Adrenal gland (tissue), 19 donors: ENCODE measurements at places on chromosomes 1 and 21. TPM values are rescaled to one million over a fixed set of nuclear protein-coding genes. Genes with fewer than 3 reads are reported as not detected.

The ZZZ3 gene
- total RNA-seq, result 32.3 TPM

The SLAMF6 gene
- total RNA-seq, result 1.0 TPM

The OLIG2 gene
- total RNA-seq, result not detected

- no peak for DNase-seq
Observed at GRCh38 chr1:66729523-66729922, 22.7 kb upstream of the DYNLT5 start.

GRCh38 chr1:12132078-12132477, 34.7 kb upstream of the TNFRSF1B start:
- DNase-seq, result no peak

DNA sequence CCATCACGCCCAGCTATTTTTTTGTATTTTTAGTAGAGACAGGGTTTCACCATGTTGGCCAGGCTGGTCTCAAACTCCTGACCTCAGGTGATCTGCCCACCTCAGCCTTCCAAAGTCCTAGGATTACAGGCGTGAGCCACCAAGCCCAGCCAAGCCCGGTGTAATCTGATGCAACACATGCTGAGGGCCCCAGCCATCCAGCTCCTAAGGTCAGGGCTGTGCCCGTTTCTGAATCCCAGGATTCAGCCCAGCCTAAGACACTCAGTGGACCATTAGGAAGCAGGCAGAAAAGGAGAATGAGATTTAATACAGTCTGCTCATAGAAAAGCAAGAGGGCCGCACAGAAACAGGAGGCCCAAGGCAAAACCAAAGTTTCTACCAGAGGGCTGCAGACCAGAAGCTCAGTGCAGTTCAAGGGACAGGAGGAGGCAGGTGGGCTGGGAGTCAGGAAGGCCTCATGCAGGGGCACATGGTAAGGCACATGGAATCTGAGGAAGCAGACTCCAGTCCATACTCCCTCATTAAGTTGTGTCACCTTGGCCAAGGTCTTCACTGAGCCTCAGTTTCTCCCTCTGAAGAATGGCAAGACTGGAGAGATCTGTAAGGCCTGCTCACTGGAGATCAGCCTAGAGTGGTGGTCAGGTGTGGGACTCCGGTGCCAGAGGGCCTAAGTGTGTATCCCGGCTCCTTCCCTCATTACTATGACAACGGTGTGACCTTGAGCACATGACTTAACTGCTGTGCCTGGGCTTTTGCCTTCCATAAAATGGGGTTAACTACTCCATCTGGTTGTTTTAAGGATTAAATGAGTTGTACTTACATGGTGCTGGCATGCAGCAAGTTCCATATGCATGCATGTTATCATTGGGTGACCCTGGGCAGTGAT, 2.4 kb upstream of the ADAM15 start:
- no peak for DNase-seq

DNA sequence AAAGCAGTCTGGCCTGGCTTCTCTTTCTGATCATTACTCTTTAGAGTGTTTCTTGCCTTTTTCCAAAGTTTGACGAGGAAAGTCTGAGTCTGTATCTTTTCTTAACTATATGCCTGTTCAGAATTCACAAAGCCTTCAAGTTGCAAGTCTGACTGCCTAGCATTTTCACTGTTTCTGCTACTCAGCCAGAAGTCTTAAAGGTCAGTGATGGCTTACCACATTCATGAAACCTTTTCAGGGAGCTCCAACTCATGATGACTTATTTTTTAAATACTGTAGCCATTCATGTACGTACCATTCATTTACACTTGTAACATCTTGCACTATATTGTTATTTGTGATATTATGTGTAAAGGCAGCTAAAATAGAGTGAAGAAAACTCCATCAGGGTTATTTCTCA, 58.2 kb downstream of the TNFSF4 start:
- DNase-seq, result no peak

The FCRLB gene
- total RNA-seq, result not detected

DNA sequence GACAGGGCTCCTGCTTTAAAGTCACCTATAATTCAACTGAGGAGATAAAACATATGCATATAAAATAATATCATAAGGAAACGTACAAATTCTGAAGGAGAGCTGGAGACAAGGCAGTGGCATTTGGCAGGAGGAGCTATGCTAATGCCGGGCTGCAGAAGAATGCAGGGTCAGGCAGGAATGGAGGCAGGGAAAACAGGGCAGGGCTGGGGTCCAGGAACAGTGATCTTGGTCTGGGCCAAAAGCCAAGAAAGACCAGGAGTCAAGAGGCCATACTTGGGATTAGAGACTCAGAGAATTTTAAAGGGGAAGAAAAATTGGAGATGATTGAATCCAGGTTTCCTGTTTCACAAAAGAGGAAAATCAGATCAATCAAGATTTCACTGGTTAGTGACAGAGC, 20.0 kb upstream of the BRDT start:
- peak; percentile 62 for DNase-seq

The FABP3 gene
- total RNA-seq, result 39.4 TPM

GRCh38 chr21:20108976-20109540, 889.2 kb upstream of the NCAM2 start:
- DNase-seq, result no peak
